Stimulated activated CD8-positive, alpha-beta memory T cell treated with anti-CD3 and anti-CD28 coated beads, Interleukin-4, amount 100 ng/mL, for 1 hour (primary cell): ENCODE measurements at places on chromosomes 13 and 19.

DNA sequence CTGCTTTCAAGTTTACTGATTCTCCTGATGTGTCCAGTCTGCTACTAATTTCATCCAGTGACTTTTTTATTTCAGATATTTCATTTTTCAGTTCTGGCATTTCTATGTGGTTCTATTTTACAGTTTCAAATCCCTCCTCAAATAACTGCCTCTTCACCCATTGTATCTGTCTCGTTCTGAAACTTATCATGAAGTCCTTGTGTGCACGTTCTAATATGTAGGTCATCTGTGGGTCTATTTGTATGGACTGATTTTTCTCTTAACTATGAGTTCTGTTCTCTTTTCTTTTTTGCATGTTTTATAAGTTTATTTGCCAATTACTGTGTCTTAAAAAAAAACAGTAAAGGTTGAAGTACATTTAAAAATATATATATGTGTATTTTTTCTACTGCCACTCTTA is 43.3 kb downstream of the KCNC3 start:
- DNase-seq: no peak

DNA sequence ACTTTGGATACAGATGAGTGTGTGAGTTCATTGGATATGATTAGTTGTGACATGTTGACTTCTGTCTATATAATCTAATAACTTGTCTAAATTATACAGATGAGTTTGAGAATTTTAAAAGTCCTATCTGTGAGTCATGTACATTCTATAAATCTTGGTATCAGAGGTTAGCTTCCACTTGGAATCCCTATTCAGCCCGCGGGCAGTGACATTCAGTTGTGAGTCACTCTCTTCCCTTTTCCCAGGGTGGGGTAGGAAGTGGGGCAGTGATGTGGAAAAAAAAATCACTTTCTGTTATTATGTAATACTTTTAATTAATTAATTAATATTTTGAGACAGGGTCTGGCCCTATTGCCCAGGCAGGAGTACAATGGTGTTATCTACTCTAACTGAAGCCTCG is 33.0 kb upstream of the ZNF808 start:
- no peak for DNase-seq

DNA sequence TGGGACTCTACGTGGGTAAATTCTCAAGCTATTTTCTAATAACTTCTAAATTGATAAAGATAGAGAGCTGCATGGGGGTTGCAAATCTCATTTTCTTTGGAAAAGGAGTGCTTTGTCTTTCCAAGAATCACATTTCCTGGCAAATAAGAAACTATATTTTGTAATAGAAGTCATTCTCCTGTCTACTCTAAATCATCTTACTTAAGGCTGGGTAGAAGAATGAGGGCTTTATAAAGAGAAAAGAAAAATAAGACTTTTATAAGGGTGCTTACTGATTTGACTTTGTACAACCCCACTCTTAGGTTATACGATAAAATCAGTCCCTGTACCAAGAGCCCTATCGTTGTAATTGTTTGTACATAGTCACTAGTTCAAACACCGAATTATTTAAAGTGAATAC is 14.9 kb downstream of the ITGBL1 start:
- no peak for DNase-seq

- DNase-seq: no peak
Measured at GRCh38 chr19:55283548-55284377, at the start of gene BRSK1. Gene BRSK1 (plus strand): TSS chr19:55283997. CDS start chr19:55284443, 446 bp downstream.

- DNase-seq: no peak
Measured at GRCh38 chr13:110261166-110262081, 45.5 kb downstream of the COL4A1 start.

DNA sequence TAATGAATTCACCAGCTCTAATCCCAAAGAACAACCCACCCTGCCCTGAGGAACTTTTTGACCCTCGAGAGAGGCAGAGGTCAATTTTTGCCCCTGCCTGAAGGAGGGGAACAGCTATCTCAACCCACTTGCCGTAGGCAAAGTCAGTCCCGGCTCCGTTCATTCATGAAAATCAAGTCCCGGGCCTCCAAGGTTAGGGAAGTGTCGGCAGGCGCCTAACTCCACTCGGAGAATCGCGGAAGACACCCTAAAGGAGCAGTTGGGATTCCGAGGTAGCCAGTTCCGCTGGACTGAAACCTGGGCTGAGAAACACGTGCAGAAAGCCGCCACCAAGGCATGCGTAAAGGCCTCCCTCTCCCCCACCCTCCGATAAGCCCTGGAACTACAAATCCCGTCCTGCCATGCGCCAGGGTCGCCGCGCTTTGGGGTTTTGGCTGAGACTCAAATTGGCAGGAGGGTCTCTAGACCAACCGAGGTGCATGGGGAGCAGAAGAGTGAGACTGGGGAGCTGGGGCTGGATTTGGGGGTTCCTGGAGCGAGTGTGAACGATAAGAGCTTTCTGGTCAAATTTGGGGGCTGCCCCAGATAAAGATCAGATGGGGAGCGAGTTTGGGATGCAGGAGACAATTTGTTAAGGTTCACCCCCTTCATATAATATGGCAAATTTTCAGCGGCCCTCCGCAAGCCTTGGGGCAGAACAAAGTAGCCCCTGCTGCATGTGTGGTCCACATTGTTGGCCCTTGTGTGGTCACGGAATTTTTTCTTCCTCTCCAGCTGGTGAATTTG is at the start of gene TNPO2:
TSS of gene TNPO2 (minus strand) at position 292 of the 786 bp plus-strand sequence. CDS start 2,955 bp downstream, outside the sequence.
- DNase-seq: no peak

DNA sequence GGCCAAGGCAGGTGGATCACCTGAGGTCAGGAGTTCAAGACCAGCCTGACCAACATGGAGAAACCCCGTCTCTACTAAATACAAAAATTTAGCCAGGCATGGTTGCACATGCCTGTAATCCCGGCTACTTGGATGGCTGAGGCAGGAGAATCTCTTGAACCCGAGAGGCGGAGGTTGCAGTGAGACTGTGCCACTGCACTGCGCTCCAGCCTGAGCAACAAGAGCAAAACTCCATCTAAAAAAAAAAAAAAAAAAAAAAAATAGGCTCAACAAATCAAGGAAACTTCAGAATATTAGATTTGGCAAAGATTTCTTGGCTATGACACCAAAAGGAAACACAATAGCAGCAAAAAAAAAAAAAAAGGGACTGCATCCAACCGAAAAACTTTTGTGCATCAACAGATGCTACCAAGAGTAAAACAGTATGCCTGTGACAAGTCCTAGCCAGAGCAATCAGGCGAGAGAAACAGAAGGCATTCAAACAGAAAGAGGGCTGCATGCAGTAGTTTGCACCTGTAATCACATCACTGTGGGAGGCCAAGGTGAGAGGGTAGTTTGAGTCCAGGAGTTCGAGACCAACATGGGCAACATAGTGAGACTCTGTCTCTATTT is 23.8 kb downstream of the ZNF160 start:
- no peak for DNase-seq

GRCh38 chr13:83798731-83799130 is 83.5 kb downstream of the SLITRK1 start:
- no peak for DNase-seq

DNA sequence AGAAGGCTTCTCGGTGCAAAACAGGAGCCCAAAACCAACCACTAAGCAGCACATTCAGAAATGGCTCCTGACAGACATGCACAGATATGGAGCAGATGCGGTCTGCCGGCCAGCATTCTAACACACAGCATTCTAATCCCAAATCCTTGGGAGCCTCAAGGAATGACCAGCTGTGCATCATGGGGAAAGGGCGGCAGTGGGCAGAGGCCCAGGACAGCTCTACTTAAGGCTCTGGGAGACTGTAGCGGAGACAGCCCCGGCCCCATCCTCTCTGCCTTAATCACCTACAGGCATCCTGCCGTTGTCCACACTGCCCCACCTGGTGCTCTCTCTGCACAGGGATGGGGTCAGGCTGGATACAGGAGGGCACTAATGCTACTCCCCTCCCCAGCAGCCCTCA is 1016.0 kb downstream of the UQCRFS1 start:
- DNase-seq: no peak

- no peak for DNase-seq
Measured at GRCh38 chr13:90867336-90867683, 480.2 kb upstream of the MIR17HG start.

GRCh38 chr13:26185720-26186117 is 36.4 kb downstream of the RNF6 start:
- no peak for DNase-seq

- DNase-seq: no peak
Measured at GRCh38 chr19:51144482-51145045, 2.5 kb downstream of the SIGLEC7 start.
